GM23338 (cell line): ENCODE measurements at places on chromosomes 6 and 20. TPM values are rescaled to one million over a fixed set of nuclear protein-coding genes. Genes with fewer than 3 reads are reported as not detected.

GINS1 gene
- 62.5 and 65.4 TPM in 2 replicates for total RNA-seq

- peak overlapping the region; percentile 84; the same call in 1 of the 2 replicates for H3K27ac ChIP-seq
- no peak overlapping the region for H3K4me3 ChIP-seq
- DNase-seq, result no peak
- no peaks in the 10 kb centered on the region for H3K27me3 ChIP-seq
These were observed 29.5 kb downstream of the GHRH start for GRCh38 chr20:37231947-37232630.

- H3K4me1 ChIP-seq, result peaks cover 28% of the 10 kb centered on the region
- no peaks in the 10 kb centered on the region for H3K36me3 ChIP-seq
- peak within 1 kb of the TSS; percentile 90 for H3K4me3 ChIP-seq
- no peak within 1 kb of the TSS for H3K27ac ChIP-seq
- H3K27me3 ChIP-seq, result peaks cover 28% of the 10 kb centered on the region
These were observed at the start of gene PLA2G7 for GRCh38 chr6:46734867-46735719. Gene PLA2G7, minus strand, starts transcription at chr6:46735375. Its CDS starts 12,484 bp downstream, at chr6:46722891.

- H3K27me3 ChIP-seq, result peaks cover 80% of the 10 kb centered on the region
- no peak overlapping the region for H3K27ac ChIP-seq
- peak overlapping the region; percentile 36; the same call in 1 of the 2 replicates for H3K4me3 ChIP-seq
- DNase-seq, result peak; percentile 3
- H3K4me1 ChIP-seq, result peaks cover 4% of the 10 kb centered on the region; the same call in 1 of the 2 replicates
These were observed 38.8 kb upstream of the HLA-E start for GRCh38 chr6:30450548-30450908.

- H3K27me3 ChIP-seq, result no peaks in the 10 kb centered on the region
- peak; percentile 81 for DNase-seq
- H3K4me1 ChIP-seq, result no peaks in the 10 kb centered on the region
- no peak overlapping the region for H3K4me3 ChIP-seq
These were observed 916 bp upstream of the SUN5 start for GRCh38 chr20:33005132-33005566.

- peak; percentile 88 for DNase-seq
- H3K4me1 ChIP-seq, result peaks cover 66% of the 10 kb centered on the region
- no peak overlapping the region for H3K27ac ChIP-seq
- H3K4me3 ChIP-seq, result peak overlapping the region; percentile 41; the same call in 1 of the 2 replicates
- H3K27me3 ChIP-seq, result peaks cover 55% of the 10 kb centered on the region
These were observed 10.5 kb upstream of the SRXN1 start for GRCh38 chr20:663315-664090.

- H3K36me3 ChIP-seq, result no peaks in the 10 kb centered on the region
- H3K4me1 ChIP-seq, result peaks cover 53% of the 10 kb centered on the region
- H3K27ac ChIP-seq, result no peak overlapping the region
These were observed 25.6 kb downstream of the GFOD1 start for GRCh38 chr6:13461805-13462204.

- H3K27ac ChIP-seq, result no peak overlapping the region
- H3K4me3 ChIP-seq, result no peak overlapping the region
- no peaks in the 10 kb centered on the region for H3K4me1 ChIP-seq
- H3K36me3 ChIP-seq, result no peaks in the 10 kb centered on the region
- peak; percentile 27 for DNase-seq
- no peaks in the 10 kb centered on the region for H3K27me3 ChIP-seq
These were observed 22.3 kb upstream of the AVP start for GRCh38 chr20:3106658-3107463.

DNA sequence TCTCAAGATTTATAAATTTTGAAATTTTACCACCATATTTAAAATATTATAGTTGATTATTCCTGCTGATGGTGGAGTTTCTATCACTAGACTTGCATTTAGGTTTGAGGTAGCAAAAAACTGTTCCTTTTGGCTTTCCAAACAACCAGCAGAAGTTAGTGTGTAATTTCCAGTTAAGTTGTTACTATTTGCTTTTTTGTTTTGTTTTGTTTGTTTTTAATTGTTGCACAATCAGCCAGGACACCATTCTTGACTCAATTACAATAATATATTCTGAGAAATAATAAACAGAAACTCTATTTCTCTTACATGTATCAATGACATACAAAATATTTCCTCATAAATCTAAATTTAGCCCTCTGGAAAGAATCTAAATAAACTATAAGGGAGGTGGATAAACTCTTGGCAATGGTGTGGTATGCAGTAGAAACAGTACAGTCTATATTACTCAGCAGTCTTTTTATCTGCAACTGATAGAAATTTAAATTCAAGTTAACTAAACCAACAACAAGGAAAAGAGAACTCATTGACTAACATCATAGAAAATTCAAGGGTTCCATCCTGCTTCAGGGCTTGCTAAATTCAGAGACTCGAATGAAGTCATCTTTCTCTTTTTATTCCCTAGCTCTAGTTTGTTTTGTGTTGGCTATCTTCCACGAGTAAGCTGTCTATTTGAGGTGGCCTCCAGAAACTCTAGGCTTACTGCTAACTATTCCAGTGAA lies 19.4 kb upstream of the COL19A1 start:
- no peak overlapping the region for H3K4me3 ChIP-seq
- H3K4me1 ChIP-seq, result no peaks in the 10 kb centered on the region
- DNase-seq, result no peak
- H3K27ac ChIP-seq, result no peak overlapping the region
